ENCODE measurements at places on chromosomes 4 and X. TPM values are rescaled to one million over a fixed set of nuclear protein-coding genes. Genes with fewer than 3 reads are reported as not detected.

The AMTN gene
- total RNA-seq, result not detected

The MAGED1 gene
- 33.5 TPM for total RNA-seq

The SLC9B1 gene
- 0.59 TPM for total RNA-seq

The MAGEA1 gene
- not detected for total RNA-seq

The AFM gene
- not detected for total RNA-seq

The TRIM60 gene
- total RNA-seq, result not detected

The TMEM31 gene
- total RNA-seq, result not detected

The NSDHL gene
- total RNA-seq, result 23.6 TPM

The N4BP2 gene
- 21.5 TPM for total RNA-seq

The SHISA3 gene
- 0.08 TPM for total RNA-seq

The GAGE12H gene
- not detected for total RNA-seq

The ARX gene
- total RNA-seq, result not detected

The NLGN3 gene
- 0.53 TPM for total RNA-seq

The PLXNB3 gene
- 0.63 TPM for total RNA-seq

The FAM53A gene
- 0.94 TPM for total RNA-seq

The FGFRL1 gene
- 18.7 TPM for total RNA-seq

The UGT2B15 gene
- not detected for total RNA-seq

All from activated CD8-positive, alpha-beta memory T cell treated with anti-CD3 and anti-CD28 coated beads for 36 hours (primary cell).